Anterior cingulate cortex (tissue), 58 donors: ENCODE measurements at places on chromosomes 4 and X.

DNA sequence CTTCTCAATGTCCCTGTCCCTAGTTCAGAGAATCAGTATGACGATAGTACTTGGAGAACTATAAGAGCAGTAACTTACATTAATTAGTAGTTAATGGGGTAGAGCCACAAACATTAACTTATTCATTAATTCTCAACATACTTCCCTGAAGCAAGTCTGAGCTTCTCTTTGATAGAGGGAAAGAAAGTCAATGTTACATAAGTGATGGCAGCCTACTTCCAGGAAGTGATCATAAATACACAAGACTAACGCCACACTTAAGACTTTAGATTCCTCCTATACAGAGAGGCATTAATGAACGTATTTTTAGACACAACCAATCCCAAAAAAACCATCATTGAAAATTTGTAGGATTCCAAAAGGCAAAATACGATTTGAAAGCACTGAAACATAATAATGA lies 33.8 kb downstream of the TSPAN5 start:
- no peak for DNase-seq

DNA sequence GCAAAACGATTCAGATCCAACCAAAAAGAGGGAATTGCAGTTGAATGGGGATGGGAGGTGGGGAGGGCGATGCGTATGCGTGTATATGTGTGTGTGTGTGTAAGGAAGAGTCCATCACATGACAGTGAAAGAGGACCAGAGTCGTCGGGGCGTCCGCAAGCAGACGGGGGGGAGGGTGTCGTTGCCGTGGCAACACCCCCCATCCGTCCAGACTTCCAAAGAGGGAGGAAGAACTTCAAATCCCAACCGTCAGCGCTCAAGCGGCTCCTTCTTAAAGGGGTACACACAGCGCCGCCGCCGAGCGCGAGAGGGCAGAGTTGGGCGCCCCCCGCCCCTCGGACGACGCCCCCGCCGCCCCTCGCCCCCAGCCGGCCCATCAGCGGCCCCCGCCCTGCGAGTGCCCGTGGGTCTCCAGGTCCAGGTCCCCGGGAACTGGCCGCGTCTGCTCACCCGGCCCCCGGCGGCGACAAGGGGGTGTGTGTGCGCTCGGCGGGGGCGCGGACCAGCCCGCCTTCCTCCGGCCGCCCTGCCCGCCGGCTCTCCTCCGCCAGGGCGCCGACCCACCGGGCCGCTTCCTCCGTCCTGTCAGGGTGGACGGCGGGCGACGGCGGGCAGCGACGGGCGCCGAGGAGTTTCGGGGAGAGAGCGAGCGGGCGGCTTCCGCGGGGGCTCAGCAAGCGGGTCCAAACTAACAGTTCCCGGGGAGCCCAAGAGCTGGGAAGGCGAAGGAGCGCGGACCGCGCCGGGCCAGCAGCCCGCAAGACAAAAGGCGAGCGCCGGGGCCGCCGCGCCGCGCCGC lies 685 bp downstream of the LCORL start:
- peak; percentile 61 for DNase-seq

- DNase-seq: no peak
Observed at GRCh38 chr4:158079661-158080060, 93.2 kb downstream of the GASK1B start.

DNA sequence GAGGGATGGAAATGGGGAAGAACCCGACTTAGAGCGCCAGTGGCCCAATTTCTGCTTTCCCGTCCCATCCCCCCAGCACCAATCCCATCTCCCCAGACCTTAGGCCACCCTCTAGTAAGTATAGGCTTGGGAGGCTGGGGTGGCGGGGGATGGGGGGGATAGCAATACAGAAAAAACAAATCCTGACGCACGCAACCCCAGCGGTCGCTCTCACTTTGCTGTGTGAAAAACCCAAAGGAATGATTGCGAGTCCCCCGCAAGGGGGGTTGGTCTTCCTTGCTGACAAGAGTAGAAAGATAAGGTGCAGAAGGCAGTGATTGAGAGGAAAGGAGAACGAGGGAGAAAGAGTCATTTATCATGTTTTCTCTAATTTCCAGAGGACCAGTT lies 863 bp downstream of the CPE start:
- no peak for DNase-seq

DNA sequence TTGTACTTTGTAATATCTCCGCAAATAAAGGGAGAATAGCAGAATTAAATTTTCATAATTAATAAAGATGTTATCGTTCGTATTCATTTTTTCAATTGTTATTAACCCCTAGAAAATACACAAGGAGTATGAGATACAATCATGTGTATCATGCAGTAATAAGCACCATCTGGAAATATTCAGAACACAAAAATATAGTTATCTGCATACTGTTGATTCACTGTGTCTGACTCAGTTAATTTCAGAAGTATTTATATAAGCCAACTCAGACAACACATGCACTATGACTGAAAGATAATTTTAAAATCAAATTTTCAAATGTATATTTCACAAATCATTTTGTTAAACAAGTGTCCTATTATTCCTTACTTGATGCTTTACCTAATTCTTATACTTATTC lies 1954.8 kb downstream of the ARAP2 start:
- no peak for DNase-seq

DNA sequence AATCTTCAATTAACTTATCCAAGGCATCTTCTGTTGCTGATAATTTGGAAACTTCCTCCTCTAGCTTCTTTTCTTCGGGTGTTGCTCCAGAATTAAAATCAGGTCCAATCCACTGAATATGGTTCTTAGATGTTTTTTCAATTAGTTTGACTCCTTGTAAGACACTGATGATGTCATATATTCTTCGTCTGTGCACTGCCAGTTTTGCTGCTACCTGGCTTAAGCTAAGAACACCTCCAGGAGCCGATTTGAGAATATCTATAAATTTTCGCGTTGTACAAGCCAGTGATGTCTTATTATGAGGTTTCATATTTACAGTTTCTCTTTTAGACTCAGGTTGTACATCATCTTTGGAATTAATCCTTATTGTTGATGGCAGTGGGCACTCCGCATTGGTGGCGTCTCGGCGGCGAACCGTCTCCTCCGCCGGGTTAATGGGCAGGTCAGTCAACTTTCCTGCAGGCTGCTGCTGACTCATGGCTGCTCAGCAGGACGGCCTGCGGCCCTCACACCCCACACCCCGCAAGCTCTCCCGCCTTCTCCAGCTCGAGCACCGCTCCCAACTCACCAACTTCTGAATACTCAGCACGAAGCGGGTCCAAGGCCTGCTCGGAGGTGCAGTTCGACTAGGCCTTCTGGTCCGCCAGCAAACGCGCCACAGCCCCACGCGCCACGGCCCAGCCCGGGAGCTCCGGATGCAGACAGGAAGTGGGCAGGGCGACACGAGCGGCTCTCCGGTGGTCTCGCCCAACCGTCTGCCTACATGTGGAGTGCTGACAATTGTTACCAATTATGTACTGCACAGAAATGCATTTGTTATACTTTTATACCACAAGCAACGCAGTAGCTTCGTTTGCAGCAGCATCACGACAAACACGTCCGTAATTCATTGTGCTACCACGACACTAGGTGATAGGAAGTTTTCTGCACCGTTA lies 49.2 kb upstream of the FHL1 start:
- DNase-seq: no peak

- DNase-seq: no peak
Observed at GRCh38 chrX:38474543-38474942, 86.8 kb upstream of the TSPAN7 start.

GRCh38 chrX:39779952-39780783 lies 317.6 kb downstream of the BCOR start:
- DNase-seq: no peak

DNA sequence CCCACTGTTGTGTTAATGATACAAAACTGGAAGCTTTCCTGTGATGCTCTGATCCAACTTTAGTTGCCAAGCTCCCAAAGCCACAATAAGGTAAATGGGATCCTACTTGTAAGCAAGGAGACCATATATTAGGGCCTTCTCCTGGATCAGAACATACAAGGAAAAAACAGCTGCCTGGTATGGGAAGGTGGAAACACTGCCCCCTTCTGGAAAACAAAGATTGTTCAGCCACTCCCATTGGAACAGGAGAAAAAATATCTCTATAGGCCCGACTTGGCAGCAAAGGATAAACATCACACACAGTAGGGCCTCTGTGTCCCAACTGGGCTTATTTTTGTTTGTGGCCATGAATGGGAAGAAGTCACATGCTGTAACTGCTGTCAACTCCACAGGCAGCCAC lies 166.5 kb downstream of the TBX22 start:
- DNase-seq: no peak

GRCh38 chr4:24055623-24056022 lies 165.8 kb upstream of the PPARGC1A start:
- DNase-seq: no peak

GRCh38 chr4:41620594-41621256 lies 82.8 kb downstream of the LIMCH1 start:
- no peak for DNase-seq

DNA sequence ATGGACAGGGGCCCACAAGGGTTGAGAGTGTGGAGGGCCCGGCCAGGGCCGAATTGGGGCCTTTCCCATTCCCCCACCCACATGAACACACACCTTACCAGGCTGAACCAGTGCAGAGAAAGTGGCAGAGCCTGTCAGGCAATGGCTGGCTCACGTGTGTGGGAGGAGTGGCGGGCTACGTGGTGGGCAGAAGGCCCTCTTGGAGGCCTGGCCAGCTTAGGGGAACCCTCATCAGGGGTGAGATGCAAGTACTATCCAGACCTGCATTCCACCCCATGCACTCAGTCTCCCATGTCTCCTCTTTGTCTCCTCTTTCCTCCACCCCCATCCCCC lies 965 bp downstream of the TCEAL4 start:
- no peak for DNase-seq

GRCh38 chrX:111634823-111635729 lies 45.9 kb upstream of the ALG13 start:
- DNase-seq: no peak

DNA sequence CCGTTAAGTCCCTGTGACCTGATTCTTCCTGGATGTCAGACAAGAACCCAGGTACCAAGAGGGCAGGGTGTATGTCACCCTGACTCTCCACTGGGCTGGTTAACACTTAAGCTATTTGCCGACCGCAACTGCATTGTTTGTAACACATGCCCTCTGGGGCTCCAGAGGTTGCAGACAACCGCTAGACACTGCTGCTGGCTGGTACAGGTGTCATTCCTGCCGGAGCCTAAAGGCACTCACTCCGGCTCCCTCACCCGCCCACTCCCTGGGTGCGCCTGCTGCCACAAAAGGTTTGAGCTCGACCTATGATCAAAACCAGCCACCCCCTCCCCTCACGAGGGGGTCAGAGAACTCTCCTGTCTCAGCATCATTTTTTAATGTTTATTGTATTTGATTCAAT lies 208.2 kb downstream of the FAT4 start:
- no peak for DNase-seq

DNA sequence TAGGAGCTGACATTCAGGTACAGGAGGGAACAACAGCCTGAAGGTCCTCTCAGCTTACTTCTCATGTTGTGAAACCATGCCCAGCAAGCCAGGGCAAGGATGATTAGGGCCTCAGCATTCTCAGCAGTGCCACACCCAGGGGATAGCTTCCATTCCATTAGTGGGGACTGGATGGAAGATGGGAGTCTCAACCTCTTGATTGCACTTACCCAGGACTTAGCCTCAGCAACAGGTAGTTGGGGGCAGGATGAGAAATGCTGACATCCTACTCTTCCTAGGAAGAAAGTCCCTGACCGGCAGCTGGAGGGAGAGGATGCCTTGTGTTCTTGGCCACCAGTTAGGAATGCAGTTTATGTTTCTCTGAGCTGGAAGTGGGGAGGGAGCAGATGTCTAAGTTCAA lies 8.8 kb upstream of the BEX3 start:
- no peak for DNase-seq
